ENCODE measurements at places on chromosomes 11 and 22.

- no peak for DNase-seq
These were observed 341.5 kb downstream of the CASP12 start for GRCh38 chr11:104556606-104557301.

DNA sequence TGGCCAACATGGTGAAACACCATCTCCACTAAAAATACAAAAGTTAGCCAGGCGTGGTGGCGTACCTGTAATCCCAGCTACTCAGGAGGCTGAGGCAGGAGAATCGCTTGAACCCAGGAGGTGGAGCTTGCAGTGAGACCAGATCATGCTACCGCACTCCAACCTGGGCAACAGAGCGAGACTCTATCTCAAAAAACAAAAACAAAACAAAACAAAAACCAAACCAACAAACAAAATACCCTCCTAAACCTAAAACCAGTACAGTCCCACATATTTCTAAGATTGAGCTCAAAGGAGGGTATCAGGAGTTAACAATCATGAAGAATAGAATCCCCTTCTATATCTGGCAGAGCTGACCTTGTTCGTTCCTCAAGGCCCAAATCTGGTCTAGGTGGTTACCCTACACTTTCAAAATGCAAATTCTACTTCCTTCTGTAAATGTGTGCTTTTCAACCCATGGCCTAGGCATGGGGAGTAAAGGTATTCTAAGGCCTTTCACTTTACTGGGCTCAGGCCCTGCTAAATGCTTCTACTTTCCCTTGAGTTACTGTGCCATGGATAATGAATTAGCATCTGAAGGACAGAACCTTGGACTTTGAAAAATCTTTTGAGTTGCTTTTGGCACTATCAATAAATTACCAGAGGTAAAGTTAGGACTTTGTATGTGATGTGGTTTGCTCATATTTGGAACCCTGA is 10.4 kb upstream of the PPP2R1B start:
- no peak for DNase-seq

GRCh38 chr11:22169833-22170232 is 23.1 kb upstream of the ANO5 start:
- DNase-seq: no peak

GRCh38 chr11:76721755-76722677 is 51.5 kb upstream of the LRRC32 start:
- DNase-seq: peak; percentile 69

- no peak for DNase-seq
These were observed 133.8 kb downstream of the SPATA19 start for GRCh38 chr11:133711545-133711944.

DNA sequence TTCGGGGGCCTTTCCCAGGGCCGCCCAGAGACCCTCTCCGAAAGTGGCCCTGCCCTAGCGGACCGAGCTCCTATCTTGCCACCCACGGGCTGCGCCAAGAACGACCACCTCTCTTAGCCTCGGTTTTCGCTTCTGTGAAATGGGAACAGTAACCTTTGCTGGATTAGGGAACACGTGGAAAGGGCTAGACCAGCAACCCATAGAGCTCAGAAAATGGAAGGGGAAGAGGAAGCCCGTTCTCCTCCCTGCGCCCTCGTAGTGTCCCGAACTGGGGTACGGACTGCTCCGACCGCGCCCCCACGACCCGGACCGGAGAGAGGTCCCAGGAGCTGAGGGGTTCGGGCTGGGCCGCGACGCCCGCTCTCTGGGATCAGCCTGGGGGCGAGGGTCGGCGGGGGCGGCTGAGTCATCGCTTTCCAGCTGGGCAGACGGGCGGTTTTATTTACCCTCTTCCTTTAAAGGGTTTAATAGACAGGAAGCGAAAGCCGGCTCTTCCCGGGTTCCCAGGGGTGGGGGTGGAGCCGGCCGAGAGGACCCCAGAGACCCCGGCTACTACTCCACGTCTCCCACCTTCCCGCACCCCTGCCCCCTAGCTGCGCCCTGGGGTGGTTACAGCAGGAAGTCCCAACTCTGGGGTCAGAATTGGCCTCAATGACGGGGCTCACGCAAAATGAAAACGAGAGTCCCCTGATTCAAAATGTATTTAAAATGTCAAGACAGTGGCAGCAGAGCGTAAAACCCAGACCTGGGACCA is 907 bp upstream of the PHLDA2 start:
- DNase-seq: peak; percentile 17

GRCh38 chr11:128893578-128894285 is 2.6 kb downstream of the KCNJ5 start:
- DNase-seq: no peak

Data from activated T-cell treated with anti-CD3 and anti-CD28 coated beads for 4 hours (primary cell).